Hippocampal formation (tissue), 2 donors: ENCODE measurements at places on chromosomes 7 and 10.

- DNase-seq, result no peak
Observed at GRCh38 chr7:22176791-22177412, 180.1 kb downstream of the RAPGEF5 start.

DNA sequence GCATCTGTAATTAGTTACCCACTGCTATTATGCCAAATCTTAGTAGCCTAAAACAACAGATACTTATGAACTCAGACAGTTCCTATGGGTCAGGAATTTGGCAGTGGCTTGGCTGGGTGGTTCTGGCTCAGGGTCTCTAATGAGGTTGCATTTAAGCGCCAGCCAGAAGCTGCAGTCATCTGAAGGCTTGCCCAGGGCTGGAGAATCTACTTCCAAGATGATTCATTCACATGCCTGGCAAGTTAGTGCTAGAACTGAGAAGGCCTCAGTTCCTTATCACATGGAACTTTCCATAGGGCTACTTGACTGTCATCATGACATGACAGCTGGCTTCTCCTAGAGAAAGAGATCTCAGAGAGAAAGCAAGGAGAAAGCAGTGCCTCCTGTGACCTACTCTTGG is 121.3 kb downstream of the AVL9 start:
- peak; percentile 4 for DNase-seq

DNA sequence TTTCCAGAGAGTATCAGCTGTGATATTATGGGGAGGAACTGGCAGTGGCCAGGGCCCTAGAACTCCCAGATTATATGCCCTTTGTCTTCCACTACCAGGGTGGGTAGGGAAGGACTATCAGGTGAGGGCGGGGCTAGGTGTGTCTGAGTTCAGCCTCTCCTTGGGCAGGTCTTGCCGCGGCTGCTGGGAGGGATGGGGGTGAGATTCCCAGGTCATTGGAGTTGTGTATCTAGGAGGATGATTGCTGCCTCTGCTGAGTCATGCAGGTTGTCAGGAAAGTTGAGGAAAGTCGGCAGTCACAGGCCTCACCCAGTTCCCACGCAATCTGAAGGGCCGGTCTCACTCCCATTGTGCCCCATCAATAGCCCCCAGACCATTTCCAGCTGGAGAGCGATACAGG is 185.2 kb downstream of the DKK1 start:
- no peak for DNase-seq

- DNase-seq, result no peak
Observed at GRCh38 chr10:131354380-131354779, 42.9 kb upstream of the TCERG1L start.
